ENCODE measurements at places on chromosomes 2 and 18. TPM values are rescaled to one million over a fixed set of nuclear protein-coding genes. Genes with fewer than 3 reads are reported as not detected.

GRCh38 chr18:37019157-37019827 is 190.4 kb downstream of the KIAA1328 start:
- DNase-seq: no peak

GRCh38 chr2:109489296-109489695 is 124.5 kb downstream of the SEPTIN10 start:
- DNase-seq: no peak

GRCh38 chr2:105691947-105692390 is 52.7 kb upstream of the NCK2 start:
- DNase-seq: no peak

DNA sequence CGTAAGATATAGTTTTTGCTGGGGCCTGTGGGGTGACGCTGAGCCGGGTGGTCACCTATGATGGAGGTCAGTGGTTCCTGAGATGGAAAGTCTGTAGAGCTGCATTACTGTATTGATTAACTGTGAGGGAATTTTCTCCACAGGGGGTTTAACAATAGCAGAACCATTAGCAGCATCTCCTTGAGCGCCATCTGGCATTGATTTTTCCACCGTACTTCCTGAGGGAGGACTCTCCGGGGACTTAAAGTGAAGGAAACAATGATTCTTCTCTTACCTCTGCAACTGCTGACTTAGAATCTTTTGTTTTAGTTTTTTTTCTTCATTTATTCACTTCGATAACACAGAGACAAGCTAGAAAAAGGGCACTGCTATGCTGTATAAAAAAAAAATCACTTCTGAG is 22.6 kb upstream of the RNF125 start:
- no peak for DNase-seq

Gene TDRD15
- total RNA-seq: not detected
